Stromal cell of bone marrow (primary cell): ENCODE measurements at places on chromosomes 3 and 15.

DNA sequence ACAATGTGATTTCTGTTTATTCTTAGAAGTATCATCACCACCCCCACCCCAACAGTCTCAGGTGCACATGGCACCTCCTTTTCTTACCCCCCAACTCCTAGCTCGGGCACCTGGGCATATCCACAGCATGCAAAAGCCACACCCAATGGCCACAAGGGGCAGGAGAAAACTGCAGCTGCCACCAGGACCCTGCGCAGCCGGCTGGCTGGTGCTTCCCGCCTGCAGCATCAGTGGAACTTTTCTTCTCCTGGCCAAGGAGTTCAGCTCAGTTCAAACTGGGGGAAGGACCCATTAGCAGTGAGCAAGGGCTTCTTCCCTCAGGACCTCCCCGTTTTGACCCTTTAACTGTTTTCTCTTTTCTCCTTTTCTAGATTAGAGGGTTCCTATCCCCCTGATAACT lies 44.8 kb downstream of the TM4SF18 start:
- DNase-seq, result no peak

DNA sequence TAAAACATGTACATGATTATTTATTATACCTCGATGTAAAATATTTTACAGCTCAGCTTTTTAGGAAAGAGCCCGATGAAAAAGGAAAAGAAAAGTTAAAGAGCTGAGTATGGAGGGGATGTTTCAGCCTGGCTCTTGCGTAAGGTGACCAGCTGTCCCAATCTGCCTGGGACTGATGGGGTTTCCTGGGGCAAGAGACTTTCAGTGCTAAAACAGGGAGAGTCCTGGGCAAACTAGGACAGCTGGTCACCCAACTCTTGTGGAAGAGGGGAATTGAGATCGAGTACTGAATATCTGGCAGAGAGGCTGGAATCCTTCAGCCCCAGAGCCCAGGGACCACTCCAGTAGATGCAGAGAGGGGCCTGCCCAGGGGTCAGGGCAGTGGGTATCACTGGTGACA lies 21.0 kb downstream of the DUOX2 start:
- DNase-seq, result no peak

DNA sequence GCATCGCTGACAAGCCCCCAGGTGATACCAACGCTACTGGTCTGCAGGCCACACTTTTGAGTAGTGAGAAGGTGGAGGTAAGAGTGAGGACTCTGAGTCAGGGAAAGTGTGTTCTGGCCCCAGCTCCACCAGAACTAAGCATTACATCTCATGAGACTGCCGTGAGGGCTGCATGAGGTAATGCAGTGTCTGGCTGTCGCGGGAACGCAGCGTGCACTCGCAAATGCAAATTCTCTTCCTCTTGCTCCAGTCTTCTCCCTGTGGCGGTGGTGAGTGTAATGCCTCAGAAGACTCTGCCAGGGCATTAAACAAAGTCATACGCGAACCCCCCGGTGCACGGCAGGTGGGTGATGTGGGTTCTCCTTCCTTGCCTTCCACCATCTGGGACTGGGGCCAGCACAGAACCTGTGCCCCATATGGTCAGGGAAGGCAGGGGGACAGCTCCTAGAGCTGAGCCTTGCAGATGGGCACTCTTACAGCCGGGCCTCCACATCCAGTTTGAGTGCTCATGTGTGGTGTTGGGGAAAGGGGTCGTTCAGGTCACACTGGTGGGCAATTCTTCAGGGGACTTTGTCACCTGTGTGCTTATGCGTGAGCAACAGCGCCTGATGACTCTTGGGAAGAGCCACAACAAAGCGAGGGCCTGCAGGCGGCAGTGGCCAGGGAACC lies 175.8 kb downstream of the XXYLT1 start:
- DNase-seq, result no peak

DNA sequence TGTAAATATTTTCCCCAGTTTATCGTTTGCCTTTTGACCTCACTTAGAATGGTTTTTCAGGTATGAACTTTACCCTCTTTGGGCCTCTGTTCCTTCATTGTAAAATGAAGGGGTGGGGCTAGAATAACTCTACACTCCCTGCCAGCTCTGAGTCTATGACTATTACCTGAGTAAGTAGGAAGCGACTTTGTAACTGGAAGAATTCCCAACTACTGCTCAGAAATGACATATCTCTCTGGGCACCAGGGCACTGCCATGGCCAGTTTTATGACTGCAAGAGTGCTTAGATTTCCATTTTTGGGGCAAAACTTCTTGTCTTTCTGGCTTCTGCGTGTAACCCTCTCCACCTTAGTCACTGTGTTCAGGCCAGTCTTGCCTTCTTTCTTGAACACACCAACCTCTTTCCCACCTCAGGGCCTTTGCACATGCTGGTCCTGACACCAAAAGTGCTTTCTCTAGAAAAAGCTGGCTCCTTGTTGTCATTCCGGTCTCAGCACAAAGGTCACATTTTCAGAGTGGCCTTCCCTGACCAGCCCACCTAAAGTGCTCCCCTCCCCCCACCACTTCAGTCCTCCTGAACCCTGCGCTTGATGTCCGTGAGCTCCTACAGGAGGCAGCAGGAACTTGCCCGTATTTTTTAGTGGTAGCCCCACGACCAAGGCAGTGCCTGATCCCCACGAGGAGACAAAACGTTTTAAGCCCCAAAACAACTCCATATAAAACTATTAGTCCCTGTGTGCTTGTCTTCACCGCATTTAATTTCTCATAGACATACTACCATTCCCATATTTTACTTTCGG lies 25.6 kb downstream of the CDCP1 start:
- DNase-seq, result no peak

- DNase-seq, result no peak
These were observed 606.9 kb upstream of the KCNMB2 start for GRCh38 chr3:177929310-177929709.

DNA sequence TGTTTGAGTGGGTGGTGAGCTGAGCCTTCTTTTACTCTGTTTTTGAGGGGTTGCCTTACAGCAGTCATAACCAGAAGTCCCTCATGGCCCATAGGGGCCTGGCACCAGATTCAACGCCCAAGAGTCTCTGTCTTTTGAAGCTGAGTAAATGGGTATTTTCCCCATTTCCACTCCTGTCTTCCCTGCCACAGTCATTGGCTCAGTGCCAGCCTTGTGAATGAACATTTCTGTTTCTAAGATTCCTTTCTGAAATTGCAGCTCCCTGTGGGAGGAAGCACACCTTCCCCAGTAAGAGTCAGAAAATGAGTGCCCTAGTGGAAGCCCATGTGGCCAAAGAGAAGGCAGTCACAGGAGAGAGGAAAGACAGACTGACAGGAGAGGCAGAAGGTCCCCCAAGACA lies 43.7 kb upstream of the POLR2M start:
- DNase-seq, result no peak

- DNase-seq, result no peak
These were observed 6.0 kb downstream of the SNRPA1 start for GRCh38 chr15:101288905-101289513.

DNA sequence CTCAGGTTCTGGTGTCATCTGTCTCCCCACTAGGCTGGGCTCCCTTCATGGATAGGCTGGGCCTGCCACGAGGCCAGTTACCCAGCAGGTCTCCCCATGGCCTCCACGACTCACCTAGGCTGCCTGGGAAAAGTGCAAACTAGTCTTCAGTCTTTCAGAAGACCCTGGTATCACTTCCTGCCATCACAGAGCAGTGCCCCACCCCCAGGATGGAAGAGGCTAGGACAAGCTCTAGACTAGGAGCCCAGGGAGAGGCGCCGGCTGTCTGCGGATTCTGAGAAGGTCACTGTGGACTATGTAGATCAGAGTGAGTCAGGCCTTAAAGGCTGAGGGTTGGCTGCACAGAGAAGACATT lies 63.7 kb downstream of the CORO2B start:
- no peak for DNase-seq

DNA sequence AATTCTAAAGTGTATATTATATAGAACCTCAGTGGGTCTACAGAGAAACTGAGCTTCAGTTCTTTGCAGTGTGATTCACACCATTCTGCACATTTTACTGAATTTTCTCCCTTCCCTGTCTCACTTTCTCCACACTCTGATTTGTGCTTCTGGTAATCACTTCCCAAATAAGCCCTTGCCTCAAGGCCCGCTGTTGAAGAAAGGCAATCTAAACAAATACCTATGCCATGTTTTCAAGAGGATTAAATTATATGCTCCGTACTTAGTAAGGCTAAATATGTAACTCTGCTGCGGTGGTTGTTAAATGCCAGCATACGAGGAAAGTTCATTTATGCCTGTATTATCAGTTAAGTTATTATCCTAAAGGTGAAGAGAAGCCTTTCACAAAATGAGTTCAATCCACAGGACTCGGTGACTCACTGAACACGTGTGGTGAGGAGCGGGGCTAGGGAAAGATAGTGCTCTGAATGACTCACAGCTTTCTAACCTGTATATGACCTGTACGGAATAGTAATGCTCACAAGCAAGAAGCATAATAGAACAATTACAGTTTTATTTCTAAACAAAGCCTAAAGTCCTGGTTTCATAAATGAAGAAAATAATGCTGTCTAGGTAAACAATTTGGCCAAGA lies 25.1 kb downstream of the CNTN6 start:
- no peak for DNase-seq

- no peak for DNase-seq
These were observed 22.4 kb upstream of the SRP14 start for GRCh38 chr15:40061212-40061901.

GRCh38 chr3:172208586-172209332 lies 169.4 kb downstream of the FNDC3B start:
- DNase-seq, result no peak

GRCh38 chr15:33955945-33956344 lies 12.4 kb upstream of the CHRM5 start:
- DNase-seq, result no peak

- DNase-seq, result no peak
These were observed 734.5 kb upstream of the CADM2 start for GRCh38 chr3:84224262-84224661.

- DNase-seq, result no peak
These were observed 22.0 kb downstream of the TSEN2 start for GRCh38 chr3:12506201-12506709.

- no peak for DNase-seq
These were observed 279.3 kb downstream of the IGSF11 start for GRCh38 chr3:118755253-118755801.

DNA sequence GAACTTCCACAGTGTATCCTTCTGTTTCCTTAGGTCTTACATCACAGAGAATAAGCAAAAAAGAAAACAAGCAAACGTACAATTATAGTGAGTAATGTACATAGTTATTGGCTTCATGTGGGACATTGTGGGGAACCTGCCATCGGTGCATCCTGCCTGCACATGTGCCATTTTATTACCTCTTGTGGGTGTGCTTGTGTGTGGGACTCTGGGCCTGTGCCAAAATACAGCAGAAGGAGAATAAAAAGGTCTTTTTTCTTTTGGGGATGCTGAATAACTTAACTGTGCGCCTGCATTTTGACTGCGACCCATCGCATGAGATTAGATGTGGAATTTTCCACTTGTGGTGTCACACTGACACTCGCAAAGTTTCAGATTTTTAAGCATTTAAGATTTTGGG lies 169.6 kb upstream of the DCBLD2 start:
- DNase-seq, result no peak

DNA sequence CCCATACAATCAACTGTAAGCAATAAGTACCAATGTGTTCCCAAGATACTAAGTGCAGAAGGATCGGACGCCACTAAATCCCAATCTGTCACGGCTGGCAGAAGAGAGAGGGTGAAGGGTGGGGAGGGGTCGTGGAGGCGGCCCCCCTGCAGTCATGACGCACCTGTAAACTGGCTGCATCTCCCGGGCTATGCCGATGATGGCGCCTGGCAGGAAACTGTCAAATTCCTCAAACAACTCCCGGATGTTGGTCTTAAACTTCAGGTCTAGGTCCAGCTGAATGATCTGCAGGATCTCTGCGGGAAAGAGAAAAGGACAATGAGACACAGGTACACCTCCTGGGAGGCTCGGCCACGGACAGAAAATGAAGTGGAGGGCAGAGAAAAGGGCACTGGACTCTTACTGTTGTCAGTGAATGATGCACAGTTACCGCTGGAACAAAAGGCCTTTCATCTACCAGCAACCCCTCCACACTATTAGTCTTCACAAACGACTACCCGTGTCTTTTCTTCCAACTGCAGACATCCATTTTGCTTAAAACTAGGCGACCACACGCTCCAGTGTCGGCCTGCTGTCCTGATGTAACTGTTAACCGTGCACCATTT lies 114.6 kb downstream of the XXYLT1 start:
- DNase-seq, result no peak

GRCh38 chr3:173652093-173652492 lies 254.5 kb downstream of the NLGN1 start:
- DNase-seq, result peak; percentile 7

- DNase-seq, result no peak
These were observed 7.6 kb downstream of the MYZAP start for GRCh38 chr15:57599296-57599810.

DNA sequence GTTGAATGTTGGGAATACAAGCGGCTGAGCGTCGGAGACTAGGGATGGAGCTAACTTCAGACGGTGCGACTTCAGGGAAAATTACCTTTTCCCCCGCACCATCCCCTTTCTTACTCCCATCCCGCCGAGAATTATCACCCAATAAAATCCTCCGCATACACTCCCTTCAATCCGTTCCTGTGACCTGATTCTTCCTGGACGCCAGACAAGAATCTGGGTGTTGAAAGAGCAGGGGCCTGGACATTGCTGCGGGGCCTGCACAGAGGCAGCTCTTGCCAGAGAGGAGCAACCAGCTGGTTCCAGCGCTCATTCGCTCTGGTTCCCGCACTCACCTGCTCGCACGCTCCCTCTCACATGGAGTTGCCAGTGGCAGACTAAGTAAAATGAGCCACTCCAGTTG lies 241.9 kb downstream of the ALCAM start:
- no peak for DNase-seq

DNA sequence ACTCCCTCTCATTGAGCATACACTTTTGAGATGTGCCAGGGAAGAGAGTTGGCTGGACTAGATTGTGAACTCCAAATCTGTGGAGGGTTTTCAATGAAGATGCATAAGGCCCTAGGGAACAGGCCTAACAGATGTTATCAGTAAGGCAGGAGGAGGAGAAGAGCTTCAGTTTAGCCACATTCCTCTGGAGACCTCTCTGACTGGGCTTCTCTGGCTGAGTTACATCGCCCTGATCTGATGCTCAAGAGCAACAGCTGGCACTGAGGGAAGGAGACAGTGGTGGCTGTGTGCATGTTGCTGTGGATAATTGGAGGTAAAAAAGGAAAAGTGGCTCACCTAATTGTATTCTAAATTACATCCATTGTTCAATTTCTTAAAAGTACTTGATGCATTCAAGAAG lies 206.4 kb upstream of the CFAP20DC start:
- DNase-seq, result no peak
